ENCODE measurements at places on chromosomes 12 and 14.

GRCh38 chr12:95774311-95775045 lies 16.1 kb downstream of the NTN4 start:
- no peak for DNase-seq

GRCh38 chr12:64186789-64187188 lies 35.3 kb downstream of the KICS2 start:
- no peak for DNase-seq

- DNase-seq = no peak
Observed at GRCh38 chr14:46480817-46481216, 170.8 kb downstream of the RPL10L start.

DNA sequence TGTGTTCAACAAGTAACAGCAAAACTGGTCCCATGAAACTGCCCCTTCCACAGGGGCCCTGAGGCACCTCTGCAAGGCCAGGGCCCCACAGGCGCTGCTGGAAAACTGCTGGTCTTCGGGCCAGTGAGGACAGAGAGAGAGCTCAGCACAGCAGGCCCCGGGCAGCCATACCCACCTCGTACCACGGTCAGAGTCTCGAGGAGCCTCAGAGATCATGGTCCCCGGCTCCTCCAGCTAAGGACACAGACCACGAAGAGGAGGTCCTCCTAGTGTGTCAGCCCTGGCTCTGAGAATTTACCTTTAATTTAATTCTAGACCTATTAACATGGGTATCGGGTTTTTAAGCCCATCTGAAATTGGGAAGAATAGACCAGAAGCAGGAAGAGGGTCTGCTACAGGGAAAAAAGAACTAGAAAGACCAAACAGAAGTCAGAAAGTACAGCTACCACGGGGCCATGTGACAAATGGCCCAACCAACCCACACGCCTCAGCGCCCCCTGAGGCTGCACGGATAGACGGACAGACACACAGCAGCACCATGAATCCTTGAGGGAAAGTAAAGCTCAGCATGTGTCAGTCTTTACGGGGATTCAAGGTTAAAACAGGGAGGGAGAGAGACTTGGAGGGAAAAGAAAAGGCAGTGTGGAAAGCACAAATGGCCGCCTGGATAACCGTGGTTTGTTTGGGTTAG lies 22.9 kb downstream of the ANKRD9 start:
- no peak for DNase-seq

DNA sequence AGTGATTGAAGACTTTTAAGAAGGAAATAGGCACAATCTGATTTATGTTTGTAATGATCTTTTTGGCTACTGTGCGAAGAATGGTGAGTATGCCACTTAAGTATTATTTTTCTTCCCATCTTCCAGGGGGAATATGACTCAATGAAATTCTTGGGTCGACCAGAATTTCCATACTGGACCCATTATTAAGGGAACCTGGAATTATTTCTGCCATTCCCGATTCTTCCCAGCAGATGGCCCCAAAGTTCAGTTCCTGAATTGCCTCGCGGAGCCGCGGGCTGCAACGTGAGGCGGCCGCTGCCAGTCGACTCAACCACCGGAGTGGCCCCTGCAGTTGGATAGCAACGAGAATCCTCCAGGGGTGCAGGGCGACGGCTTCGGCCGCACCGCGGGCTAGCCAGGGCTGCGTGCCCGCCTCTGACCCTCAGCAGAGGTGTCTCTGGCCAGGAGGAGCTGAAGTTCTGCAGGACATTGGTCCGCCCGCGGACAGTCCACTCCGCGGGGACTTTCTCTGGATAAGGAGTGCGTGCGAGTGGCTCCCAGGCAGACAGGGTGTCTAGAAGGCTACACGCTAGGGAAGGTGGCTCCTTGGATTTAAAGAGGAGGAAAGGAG lies 628 bp upstream of the TSHR start:
- peak; percentile 66 for DNase-seq

DNA sequence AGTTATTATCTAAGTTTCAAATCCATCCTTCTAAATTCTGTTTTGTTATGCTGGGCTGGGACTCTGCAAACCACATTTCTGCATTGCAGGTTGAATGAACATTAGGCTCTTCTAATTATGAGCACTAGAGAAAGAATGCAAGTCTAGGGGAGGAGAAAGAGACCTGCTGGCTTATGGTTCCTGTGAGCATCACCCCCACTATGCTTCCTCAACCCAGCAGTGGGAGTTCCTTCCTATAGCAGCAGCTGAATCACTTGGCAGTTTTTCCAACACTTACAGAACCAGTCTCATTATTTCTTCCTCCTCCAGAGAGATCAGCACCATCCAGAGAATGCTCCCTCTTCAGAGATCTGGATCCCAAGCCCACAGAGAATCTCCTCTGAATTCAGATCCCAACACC lies 297.7 kb upstream of the CLEC14A start:
- no peak for DNase-seq

DNA sequence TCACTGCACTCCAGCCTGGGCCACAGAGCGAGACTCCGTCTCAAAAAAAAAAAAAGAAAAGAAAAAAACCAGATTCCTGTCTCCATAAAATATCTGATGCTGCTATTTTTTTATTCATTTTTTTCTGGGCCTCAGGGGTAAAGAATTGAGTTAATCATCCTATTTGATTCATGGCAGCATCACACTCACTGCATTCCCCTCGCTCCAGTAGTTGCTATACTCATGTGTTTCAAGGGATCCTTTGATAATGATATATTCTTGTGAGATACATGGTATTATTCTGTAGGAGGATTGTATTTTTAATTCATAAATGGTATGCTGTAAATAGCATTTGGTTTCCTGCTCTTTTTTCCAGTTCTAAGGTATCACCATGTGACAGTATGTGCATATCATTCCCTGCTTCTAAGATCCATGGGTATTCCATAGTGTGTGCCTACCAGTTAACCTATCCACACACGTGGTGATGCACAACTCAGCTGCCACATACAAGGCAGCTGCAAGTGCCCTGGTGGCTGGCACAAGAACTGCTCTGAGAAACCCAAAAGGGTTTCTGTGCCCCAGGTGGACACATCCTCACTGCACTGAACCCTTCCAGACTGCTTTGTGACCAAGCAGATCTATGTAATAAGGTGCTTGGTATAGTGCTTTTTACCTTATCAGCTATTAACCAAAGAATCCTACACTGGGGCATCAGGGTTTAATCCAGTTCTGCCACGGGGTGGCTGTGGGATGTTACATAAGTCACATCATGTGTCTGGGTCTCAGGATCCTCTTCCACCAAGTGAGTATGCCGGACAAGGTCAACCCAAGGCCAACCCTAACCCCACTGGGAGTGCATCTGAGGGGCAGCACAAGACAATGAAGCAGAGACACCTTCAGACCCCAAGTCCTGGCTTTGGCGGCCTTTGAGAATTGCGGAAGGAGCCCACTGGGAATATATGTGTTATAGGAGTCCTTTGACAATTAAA lies 74.6 kb downstream of the ZFP36L1 start:
- no peak for DNase-seq

DNA sequence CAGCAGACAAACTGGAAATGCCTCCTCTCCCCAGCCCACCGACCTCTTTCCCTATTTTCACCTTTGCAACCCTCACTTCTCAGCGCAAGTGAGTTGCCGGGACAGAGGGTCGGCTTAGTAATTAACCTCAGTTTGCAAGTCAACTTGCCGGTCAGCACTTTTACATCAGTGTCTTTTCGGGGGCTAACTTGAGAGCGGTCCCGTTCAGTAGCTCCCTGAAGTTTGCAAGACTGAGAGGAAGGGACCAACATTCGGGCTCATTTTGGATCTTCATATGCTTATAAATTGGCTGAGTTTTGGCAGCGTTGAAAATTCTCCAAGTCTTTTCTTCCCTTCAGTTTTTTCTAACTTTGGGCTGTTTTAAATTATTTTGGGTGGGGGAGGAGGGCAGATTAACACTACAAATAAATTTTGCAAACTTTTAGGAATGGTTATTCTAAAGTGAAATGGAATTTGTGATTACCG lies 846 bp downstream of the BRMS1L start:
- DNase-seq = no peak

DNA sequence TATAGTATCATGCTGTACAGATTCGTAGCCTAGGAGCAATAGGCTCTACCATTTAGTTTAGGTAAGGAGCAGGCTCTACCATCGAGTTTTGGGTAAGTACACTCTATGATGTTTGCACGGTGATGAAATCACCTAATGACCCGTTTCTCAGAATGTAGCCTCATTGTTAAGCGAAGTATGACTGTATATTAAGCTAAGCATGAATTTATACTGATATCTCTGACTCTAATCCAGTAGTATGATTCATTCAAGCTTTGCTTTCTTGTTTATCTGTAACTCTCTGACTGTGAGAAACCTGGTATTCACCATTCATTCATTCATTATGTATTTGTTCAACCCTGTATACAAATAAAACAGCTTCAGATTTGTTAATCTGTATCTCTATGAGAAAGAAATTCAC lies 283.9 kb upstream of the PRICKLE1 start:
- no peak for DNase-seq

DNA sequence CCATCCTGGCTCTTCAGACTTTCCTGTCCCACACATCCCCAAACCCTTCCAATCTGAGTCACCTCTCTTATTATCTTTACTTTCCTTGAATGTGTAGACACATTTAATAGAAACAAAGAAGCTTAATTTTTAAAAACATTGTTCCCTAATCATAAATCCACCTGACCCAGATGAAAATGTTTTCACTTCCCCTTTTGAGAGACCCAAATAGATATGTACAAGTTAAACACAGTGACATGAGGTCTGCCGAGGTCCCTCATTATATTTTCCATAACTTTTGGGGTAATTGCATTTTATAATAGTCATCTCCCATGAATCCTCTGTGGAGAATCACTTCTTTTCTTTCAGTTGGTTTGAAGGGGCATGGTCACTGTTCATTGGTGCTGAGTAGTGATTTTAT lies 191.1 kb downstream of the GRIN2B start:
- no peak for DNase-seq

GRCh38 chr12:2681450-2682205 lies 113.1 kb upstream of the FKBP4 start:
- no peak for DNase-seq

- DNase-seq = no peak
Observed at GRCh38 chr12:95995238-95996031, 709 bp downstream of the HAL start.

DNA sequence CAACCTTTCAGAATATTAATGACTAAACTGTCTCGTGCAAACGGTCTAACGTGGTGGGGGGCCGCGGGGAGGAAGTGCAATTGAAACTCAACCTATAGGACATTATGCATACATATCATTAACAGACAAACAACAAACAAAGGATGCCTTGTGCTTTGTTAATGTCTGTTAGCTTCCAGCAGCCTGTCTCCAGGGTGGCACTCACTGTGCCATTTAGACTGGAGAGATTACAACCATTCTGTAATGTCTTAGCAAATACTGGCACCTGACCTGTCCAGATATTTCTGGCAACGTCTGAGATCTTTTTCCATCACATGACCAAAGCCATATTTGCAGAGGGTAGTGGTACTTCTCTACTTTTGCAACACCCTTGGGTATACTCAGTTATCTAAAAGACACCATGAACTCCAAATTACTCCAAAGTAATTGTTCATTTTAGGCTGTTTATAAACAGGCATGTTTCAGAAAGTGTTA lies 11.6 kb downstream of the BHLHE41 start:
- DNase-seq = peak; percentile 60

DNA sequence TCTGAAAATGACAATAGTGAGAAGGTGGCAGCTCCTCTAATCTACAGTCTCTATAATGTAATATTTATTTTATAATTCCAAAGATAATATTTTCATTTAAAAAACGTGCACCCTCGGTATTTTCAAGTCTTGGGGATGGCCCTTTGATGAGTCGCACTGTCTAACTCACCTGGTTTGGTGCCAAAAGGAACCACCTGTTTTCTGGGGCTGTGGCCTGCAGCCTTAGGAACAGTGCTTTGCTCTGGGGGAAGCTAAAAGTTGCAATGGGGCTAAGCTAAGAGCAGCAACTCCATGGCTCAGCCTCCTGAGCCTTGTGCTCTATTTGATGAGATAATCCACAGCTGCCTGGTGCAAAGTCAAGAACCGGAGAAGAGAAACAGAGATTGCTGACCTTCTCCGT lies 6.4 kb upstream of the ENDOU start:
- no peak for DNase-seq

DNA sequence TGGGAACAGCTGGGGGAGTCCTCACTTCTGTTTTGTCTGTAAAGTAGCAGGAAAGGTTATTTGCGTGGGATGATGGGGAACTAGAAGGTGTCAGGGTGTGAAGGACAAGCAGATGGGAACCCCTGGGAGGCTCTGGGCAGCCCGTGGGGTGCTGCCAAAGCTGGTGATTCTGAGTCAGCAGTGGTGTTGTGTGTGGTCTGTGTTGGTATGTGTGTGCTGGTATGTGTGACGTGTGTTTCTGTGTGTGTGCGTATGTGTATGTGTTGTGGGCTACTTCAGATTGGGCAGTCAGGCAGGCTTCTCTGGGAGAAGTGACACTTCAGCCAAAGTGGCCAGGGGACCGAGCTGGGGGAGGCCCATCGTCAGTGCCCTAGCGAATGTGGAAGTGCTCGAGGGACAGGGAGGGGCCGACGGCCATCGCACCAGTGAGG lies 15.3 kb upstream of the BDKRB2 start:
- DNase-seq = no peak

DNA sequence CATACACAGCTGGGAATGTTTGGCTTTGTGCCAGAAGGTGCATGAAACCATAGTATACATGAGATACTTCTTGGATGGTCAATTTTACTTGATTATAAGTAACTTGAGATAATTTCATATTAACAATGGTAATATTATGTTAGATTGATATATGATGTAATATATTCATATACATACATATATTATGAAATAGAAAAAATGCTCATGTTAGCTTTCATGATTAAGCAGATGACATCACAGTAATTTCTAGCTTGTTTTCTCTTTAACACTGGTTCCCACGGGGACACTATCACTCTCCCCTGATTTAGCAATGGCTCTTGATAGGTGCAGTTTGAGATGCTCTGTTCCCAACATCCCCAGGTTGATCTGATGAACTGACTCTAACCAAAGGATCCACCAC lies 35.4 kb upstream of the NTF3 start:
- no peak for DNase-seq

GRCh38 chr12:119842380-119842779 lies 34.7 kb downstream of the CIT start:
- DNase-seq = peak; percentile 94

GRCh38 chr14:20624495-20625070 lies 16.9 kb downstream of the OR6S1 start:
- peak; percentile 41 for DNase-seq

DNA sequence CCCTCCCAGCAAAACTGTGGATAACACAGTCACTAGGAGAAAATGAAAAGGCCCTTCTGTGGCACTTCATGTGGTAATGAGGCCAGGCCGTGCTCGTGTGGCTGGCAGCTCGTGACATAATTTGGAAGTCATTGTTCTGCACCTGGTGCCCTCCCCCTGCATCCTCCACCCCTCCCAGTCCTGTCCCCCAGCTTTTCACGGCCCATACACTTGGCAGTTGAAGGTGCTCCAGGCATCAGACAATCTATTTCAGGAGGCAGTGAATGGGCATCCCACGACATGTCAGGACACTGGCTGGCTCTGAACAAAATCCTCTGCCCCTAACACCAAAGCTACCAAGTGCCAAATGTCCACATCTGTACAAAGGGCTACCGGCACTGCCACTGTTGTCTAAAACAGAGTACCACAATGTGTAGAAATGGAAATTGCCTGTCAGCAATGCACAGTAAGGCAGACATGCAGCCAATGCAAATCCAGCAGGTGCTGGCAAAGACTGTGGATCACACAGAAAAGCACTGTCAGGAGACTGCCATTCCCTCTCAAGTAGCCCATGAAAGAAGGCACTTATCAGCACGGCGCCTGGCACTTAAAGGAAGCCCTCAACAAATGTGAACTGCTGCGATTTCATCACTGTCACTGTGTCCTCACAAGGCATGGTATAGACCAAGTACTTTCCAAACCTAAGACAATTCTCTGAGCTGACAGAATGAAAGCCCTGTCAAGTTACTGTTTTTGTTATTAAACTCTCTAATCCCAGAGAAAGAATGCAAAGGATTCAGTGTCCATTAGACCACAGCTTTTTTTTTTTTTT lies 39.1 kb downstream of the CORO1C start:
- DNase-seq = peak; percentile 77
